ENCODE measurements at places on chromosomes 1 and 21.

DNA sequence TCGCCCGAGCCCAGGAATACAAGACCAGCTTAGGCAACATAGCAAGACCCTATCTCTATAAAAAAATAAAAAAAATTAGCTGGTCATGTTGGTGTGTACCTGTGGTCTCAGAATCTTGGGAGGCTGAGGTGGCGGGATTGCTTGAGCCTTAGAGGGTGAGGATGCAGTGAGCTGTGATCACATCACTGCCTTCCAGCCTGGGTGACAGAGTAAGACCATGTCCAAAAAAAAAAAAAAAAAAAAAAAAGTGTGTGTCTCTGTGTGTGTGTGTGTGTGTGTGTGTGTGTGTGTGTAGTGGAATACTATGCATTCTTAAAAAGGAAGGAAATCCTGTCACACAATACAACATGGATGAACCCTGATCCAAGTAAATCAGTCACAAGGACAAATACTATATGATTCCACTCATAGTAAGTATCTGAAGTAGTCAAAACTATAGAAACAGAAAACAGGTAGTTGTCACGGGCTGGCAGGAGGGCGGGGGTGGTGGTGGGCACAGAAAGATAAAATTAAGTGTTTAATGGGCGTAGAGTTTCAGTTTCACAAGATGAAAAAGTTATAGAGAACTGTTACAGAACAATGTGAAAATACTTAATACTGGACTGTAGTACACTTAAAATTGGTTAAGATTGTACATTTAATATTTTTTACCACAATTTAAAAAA, 47.8 kb downstream of the SELENOF start:
- peak; percentile 25 for DNase-seq
- peaks cover 6% of the 10 kb centered on the region for H3K4me1 ChIP-seq
- peaks cover 19% of the 10 kb centered on the region for H3K36me3 ChIP-seq
- no peaks in the 10 kb centered on the region for H3K27me3 ChIP-seq
- H3K4me3 ChIP-seq, result no peak overlapping the region
- no peak overlapping the region for H3K27ac ChIP-seq

DNA sequence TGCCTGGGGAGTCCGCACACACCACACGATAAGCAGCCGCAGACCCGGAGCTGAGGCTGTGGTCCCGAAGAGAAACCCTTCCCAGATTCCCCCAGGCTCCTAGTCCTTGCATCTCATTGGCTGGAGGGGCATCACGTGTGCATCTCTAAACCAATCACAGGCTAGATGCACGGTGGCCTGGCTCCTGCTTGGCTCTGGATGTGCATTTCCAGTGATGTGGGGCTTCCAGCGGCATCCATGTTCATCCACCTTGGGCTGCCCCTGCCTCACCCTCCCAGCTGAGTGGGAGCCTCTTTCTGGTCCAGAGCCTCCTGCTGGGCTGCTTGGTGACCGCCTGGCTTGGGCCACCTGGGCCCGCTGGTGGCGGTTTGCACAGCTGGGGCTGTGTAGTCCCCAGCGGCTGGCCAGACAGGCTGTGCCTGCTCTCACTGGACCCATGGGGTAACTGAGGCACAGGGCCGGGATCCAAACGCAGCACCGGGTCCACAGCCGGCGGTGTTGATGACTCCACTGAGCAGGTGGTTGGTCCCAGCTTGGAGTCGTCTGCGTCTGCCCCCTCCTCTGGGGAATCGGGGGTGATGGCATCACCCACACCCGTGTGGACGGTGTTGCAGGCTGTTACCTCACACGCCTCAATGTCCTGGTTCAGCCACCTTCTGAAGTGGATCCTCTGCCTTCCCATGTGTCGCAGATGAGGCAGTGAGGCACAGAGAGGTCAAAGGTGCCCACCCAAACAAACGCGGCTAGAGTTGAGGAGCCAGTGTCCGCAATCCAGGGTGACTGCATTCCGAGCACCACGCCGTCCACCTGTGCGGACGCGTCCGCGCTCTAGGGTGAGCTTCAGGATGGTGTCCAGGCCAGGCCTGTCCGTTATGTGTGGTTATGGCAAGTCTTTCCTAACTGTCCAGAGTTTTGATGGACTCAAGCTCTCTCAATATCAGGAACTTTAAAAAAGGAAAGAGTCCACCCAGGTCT, 41.3 kb downstream of the COL6A1 start:
- no peak overlapping the region for H3K4me3 ChIP-seq
- H3K36me3 ChIP-seq, result no peaks in the 10 kb centered on the region
- H3K27ac ChIP-seq, result no peak overlapping the region
- no peak for DNase-seq

- H3K27ac ChIP-seq, result no peak overlapping the region
- peaks cover under 1% of the 10 kb centered on the region for H3K4me1 ChIP-seq
- no peak overlapping the region for H3K4me3 ChIP-seq
- H3K27me3 ChIP-seq, result peaks cover 3% of the 10 kb centered on the region
- no peaks in the 10 kb centered on the region for H3K36me3 ChIP-seq
- DNase-seq, result no peak
These were observed 94.7 kb downstream of the SIK1 start for GRCh38 chr21:43331962-43332828.

GRCh38 chr1:32012709-32013385, 821 bp upstream of the KHDRBS1 start:
- peaks cover 4% of the 10 kb centered on the region for H3K27me3 ChIP-seq
- H3K27ac ChIP-seq, result peak overlapping the region; percentile 96
- H3K36me3 ChIP-seq, result peaks cover 30% of the 10 kb centered on the region
- peak overlapping the region; percentile 100 for H3K4me3 ChIP-seq

DNA sequence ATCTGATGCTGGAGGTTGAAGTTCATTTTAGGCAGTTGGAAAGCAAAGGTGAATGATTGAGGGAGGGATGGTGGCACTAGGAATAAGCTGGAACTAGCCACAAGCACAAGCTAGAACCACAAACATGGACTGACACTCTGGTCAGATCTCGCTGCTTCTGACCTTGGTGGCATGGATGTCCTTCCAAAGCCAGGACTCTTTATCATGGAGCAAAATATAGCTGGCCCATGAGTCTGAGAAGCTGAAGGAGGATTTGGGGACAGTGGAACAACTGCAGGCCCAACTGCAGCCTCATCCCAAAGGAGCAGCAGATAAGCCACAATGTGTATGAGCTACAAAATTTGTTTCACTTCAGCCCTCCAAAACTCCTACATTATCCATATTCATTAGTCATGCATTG, 35.5 kb downstream of the SRSF11 start:
- no peak overlapping the region for H3K27ac ChIP-seq
- H3K36me3 ChIP-seq, result peaks cover 10% of the 10 kb centered on the region
- no peaks in the 10 kb centered on the region for H3K4me1 ChIP-seq
- no peaks in the 10 kb centered on the region for H3K27me3 ChIP-seq
- DNase-seq, result no peak

DNA sequence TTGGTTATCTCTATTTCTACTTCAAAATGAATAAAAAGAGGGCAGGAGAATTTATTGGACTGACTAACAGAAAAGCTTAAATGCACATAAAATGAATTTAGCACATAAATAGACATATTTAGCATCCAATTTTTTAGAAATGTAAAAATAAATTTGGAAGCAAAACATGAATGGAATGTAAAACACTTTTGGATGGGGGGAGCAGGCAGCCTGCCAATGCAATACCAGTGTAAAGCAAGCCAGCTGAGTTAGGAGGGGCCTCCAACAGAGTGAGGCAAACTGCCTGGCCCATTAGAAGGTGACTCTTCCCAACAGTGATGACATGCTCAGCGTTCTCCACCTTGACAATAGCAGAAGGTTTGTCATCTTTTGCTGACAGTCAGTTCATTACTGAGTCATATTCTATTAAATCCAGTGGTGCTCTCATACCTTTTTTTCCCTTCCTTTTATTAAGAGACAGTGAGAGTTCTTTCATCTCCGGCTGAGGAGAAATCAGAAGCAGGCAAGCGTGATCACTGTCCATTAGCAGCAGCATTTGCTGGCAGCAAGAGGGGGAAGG, 19.5 kb upstream of the EXO1 start:
- no peaks in the 10 kb centered on the region for H3K36me3 ChIP-seq
- H3K4me1 ChIP-seq, result no peaks in the 10 kb centered on the region
- H3K27ac ChIP-seq, result no peak overlapping the region
- H3K4me3 ChIP-seq, result no peak overlapping the region
- peaks cover 12% of the 10 kb centered on the region for H3K27me3 ChIP-seq

- H3K4me3 ChIP-seq, result no peak overlapping the region
- H3K27me3 ChIP-seq, result peaks cover 19% of the 10 kb centered on the region
- no peak for DNase-seq
- H3K4me1 ChIP-seq, result no peaks in the 10 kb centered on the region
- H3K36me3 ChIP-seq, result no peaks in the 10 kb centered on the region
These were observed 564.4 kb downstream of the MATN1 start for GRCh38 chr1:30159015-30159414.

- H3K36me3 ChIP-seq, result no peaks in the 10 kb centered on the region
- H3K4me3 ChIP-seq, result no peak overlapping the region
- no peak overlapping the region for H3K27ac ChIP-seq
- DNase-seq, result no peak
- H3K27me3 ChIP-seq, result no peaks in the 10 kb centered on the region
These were observed 84.7 kb downstream of the PHTF1 start for GRCh38 chr1:113674591-113674990.

DNA sequence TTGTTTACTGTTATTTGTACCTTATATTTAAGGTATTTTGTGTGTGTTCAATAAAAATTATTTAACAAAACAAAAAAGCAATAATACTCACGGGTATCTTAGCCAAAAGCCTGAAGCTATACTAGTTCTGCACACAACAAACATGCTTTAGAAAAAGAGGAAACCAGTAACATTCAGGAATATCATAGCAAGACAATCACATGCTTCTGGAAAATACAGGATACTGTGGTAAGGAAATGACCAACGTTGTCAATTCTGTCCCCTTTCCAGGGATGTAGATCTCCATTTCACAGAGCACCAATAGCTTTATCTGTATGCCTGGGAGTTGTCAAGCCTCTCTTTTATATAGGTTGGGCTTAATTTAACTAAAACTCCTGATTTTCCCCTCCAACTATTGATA, 288.4 kb downstream of the SMYD3 start:
- H3K36me3 ChIP-seq, result no peaks in the 10 kb centered on the region
- no peak for DNase-seq
- H3K27me3 ChIP-seq, result no peaks in the 10 kb centered on the region
- H3K27ac ChIP-seq, result no peak overlapping the region

DNA sequence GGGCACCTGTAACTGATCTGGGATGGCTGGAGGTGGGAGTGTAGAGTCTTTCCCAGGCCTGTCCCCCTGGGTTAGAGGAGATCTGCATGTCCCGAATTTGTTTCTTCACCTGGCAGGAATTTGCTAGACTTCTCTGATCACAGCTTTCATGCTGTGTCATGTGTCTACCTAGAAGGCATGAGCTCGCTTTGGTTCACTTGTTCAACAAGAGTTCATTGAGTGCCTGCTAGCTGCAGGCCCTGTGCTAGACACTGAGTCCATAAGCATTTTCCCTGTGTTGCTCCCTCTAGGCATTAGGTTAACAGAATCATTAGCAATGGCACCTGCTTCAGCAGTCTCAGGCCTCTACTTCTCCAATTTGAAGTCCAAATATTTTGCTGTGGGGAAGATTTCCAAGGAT, 101.6 kb downstream of the MTR start:
- H3K27me3 ChIP-seq, result no peaks in the 10 kb centered on the region
- no peaks in the 10 kb centered on the region for H3K4me1 ChIP-seq
- H3K27ac ChIP-seq, result no peak overlapping the region
- no peak for DNase-seq
- H3K36me3 ChIP-seq, result peaks cover 62% of the 10 kb centered on the region
- H3K4me3 ChIP-seq, result no peak overlapping the region

DNA sequence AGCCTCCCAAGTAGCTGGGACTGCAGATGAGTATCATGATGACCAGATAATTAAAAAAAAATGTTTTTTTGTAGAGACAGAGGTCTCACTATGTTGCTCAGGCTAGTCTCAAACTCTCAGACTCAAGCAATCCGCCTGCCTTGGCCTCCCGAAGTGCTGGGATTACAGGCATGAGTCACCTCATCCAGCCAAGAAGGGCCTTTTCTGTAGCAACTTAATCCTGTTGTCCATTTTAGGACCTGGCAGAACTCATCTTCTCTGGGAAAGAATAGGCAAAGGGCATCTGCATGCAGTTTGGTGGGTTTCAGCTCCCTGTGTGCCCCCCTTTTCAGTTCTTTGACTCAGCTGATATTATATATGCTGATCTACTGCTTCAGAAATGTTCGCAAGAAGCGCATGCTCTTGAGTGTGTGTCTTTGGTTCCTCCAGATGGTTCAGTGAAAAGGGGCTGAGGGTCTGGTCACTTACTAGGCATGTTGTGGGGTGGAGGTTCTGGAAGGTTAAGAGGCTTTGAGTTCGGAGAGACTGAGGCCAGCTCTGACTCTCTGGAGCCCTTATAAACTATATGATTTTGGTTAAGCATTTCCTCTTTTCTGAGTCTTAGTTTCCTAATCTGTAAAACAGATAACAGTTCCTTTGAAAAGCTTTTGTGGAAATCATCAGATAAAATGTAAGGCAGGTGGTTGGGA, 19.4 kb upstream of the SRSF4 start:
- peaks cover 19% of the 10 kb centered on the region for H3K36me3 ChIP-seq
- peaks cover 15% of the 10 kb centered on the region for H3K4me1 ChIP-seq
- no peaks in the 10 kb centered on the region for H3K27me3 ChIP-seq
- DNase-seq, result no peak
- no peak overlapping the region for H3K4me3 ChIP-seq
- peak overlapping the region; percentile 59 for H3K27ac ChIP-seq

DNA sequence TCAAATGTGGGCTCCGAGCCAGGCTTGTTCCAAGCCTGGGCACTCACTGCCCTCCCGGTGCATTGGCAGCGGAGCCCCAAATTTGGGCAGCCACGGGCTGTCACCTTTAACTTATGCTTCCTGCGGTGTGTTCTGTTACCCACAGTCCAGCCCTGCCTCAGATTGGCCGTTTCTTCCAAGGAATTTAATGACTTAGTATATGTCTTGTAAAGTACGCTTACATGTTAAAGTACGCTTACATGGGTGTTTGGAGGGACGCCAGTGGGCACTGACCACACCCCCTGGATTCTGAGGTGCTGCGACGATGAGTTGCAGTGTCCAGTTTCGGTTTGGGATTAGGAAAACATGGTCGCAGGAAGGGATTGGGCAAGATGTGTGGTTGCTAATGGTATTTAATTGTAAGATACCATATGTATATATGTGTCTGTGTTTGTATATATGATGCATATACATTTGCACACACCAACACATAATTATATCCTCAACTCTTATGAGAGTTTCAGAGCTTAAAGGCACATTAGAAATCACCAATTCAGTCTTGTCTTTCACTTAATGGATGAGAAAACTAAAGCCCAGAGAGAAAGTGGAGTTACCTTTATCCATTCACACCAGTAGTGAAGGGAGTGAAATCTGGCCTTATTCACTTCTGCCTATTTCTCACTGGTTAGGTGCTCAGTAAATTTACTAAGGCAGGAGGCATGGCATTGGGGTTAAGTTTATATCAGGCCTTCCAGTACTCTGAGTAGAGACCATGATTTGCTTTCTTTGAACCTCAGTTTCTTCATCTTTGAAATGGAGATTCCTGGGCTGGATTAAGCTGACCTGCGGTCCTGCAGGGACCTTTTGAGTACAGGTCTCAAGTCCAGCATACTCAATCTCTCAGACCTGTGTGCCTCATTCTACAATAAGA, 1.0 kb downstream of the SMYD2 start:
- peaks cover 37% of the 10 kb centered on the region for H3K4me1 ChIP-seq
- H3K4me3 ChIP-seq, result peak overlapping the region; percentile 93
- H3K27ac ChIP-seq, result peak overlapping the region; percentile 90
- peaks cover 5% of the 10 kb centered on the region for H3K36me3 ChIP-seq

- no peaks in the 10 kb centered on the region for H3K27me3 ChIP-seq
- H3K4me1 ChIP-seq, result no peaks in the 10 kb centered on the region
- H3K4me3 ChIP-seq, result no peak overlapping the region
- DNase-seq, result no peak
- H3K36me3 ChIP-seq, result no peaks in the 10 kb centered on the region
These were observed 10.0 kb downstream of the PDPN start for GRCh38 chr1:13593511-13594131.

GRCh38 chr1:65141394-65141793, 6.6 kb upstream of the AK4 start:
- no peak overlapping the region for H3K27ac ChIP-seq
- DNase-seq, result no peak
- H3K36me3 ChIP-seq, result no peaks in the 10 kb centered on the region
- H3K27me3 ChIP-seq, result peaks cover 29% of the 10 kb centered on the region
- H3K4me1 ChIP-seq, result peaks cover 8% of the 10 kb centered on the region
- no peak overlapping the region for H3K4me3 ChIP-seq

All from activated CD4-positive, alpha-beta T cell treated with anti-CD3 and anti-CD28 coated beads, Interleukin-2, amount 10 ng/mL, durations not matched to agents 24 days and 14 days (primary cell).